ENCODE measurements at places on chromosomes 11 and 22.

DNA sequence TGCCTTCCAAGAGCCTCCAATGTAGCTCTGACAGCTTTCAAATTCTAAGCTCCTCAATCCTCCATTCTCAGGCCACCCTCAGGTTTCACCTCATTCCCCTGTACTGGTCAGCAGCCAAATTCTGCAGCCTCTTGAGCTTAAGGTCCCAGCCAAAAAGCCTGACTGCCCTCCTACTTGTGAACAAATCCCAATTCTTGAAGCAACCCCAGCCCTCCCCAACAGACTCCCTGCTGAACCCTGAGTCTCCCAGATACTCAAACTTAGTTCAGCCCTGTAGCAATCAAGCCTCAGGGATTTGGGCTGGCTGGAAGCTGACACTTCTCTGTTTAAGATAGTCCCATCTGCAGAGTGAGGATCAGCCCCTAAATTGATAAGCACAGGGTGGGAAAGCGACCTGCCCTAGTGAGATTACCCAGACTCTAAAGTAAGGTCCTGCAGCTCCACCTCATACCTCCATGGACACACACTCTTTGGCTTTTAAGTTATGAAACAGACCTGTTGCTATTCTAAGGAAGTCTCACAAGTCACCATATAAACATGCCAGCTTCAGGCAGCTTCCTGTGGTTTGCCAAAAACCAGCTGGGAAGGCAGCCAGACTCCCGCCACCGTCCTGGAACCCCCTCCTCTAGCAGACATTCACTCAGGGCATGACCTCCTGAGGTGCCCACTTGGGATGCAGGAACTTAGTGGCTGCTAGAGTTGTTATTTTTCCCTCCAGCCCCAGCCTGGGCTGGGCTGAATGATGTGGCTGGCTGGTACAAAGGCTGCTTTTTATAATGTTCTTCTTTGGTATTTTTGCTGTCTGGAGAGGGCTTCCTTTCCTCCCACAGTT, 82.5 kb upstream of the PICALM start:
- DNase-seq = no peak

GRCh38 chr11:69297787-69298266, 3.9 kb downstream of the MYEOV start:
- DNase-seq = no peak

- DNase-seq = peak; percentile 14
Observed at GRCh38 chr11:57566905-57567514, 462 bp downstream of the UBE2L6 start.

DNA sequence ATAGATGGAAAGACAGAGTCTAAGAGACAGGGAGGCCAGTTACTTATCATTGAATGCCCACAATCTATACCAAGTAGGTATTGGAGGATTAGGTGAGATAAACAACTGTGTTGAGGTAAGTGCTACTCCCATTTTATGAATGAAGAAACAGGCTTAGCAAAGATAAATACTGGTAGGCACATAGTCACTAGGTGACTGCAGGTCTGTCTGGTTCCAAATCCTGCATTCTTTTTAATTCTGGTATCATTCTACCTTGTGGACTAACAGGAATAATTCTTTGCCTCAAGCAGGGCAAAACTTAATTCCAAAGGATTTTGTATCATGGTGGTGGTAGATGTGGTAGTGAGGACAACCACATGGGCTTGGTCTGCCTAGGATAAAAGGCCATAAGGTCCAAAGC, 28.4 kb downstream of the RNF169 start:
- DNase-seq = no peak

GRCh38 chr22:24191893-24192292, 10.6 kb downstream of the SUSD2 start:
- DNase-seq = no peak

DNA sequence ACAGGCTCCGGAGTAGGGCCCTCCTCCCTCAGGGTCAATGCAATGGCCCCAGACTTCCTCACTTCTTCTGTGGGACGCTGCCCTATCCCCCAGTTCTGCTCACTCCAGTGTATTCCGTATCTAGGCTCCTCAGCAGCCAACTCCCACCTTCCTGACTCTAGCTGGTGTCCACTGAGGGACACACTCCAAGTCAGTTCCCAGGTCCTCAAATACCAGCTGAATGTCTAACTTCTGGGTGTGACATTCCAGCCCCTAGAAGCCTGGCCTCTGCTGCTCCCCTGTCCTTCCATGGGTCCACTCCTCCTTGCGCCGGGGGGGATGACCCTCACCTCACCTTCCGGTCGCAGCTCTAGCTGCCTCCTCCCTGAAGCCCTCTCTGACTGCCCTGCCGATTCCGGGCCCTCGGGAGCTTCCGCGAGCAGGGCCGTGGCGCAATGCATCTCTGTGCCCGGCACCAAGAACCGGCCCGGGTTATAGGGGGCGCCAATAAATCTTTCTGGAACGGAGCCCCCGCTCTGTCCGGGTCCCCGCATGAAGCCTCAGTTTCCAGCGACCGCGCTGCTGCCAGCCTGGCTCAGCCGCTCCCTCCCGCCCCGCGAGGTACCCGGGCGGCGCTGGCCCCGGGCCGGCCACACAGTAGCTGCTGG, 15.4 kb downstream of the BAD start:
- peak; percentile 57 for DNase-seq

GRCh38 chr11:116512841-116513240, 259.9 kb downstream of the BUD13 start:
- DNase-seq = no peak

- DNase-seq = no peak
Observed at GRCh38 chr11:58622344-58622743, at the start of gene CNTF. Gene CNTF (plus strand): TSS chr11:58622665. CDS start chr11:58622753, 88 bp downstream.

DNA sequence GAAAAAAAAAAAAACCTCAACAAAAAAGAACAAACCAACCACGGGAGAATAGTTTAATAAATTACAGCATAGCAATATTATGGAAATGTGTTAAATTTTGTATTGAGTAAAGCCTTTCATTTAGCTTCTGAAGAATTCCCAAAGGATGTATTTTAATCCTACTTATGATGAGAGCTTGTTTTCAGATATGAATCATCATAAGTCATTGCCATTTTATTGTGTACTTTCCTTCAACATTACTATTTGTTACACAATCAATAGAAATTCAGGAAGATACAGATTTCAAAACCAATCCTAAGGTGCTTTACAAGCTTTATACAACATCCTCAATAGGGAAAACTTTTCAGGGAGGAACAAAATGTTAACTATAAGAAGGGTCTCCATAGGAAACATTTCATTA, 200.6 kb upstream of the CTSC start:
- no peak for DNase-seq

GRCh38 chr22:45507798-45508197, 5.1 kb downstream of the FBLN1 start:
- no peak for DNase-seq

- no peak for DNase-seq
Observed at GRCh38 chr11:103114836-103115235, 5.6 kb downstream of the DYNC2H1 start.

DNA sequence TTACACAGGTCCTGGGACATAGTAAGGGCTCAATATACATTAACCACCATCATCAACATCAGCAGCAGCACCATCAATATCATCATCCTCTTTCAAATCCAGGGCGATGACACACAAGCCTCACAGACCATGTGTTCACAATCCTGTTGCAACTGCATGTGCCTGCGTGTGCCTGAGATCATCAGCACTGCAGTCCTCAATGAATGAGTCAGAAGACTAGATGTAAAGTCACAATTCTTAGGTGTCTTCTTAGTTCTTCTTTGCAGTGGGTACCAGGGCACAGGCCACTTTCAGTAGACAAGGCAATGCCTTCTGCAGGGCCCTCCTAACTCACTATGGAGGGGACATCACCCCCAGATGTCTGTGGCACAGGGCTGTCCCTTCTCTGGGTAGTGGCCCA, 111.1 kb downstream of the MYO18B start:
- no peak for DNase-seq

- DNase-seq = no peak
Observed at GRCh38 chr11:13942971-13943381, 19.5 kb upstream of the SPON1 start.

- no peak for DNase-seq
Observed at GRCh38 chr22:19961868-19962245, 20.2 kb upstream of the TXNRD2 start.

DNA sequence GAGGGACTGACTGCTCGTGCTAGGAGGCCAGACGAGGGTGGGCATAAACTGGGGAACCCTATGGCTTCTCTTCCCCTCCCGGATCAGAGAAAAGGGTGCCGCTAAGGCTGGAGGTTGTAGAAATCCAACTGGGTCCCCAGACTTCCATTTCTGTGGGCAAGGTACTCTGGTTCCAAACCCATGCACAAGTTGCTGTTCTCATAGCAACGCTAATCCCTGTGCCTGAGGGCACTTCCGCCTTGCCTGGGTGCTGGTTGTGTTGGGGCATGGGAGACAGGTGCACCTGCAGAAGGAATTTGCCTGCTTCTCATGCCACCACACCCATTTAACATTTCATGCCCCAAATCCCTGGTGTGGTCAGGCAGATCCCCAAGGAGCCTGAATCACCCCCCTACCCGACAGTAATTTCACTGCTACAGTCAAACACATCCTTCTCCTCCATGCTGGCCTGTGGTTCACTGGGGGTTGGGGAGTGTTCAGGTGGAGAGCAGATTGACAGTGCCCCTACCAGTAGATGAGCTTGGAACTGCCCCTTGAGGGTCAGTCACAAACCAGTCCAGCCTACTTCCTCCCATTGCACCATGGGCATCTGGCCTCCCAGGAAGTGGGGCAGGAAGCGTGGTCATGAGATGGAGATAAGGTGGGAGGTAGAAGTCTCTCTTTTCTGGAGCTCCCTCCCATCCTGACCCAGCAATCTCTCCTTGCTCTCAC, 1.2 kb downstream of the C2CD2L start:
- DNase-seq = no peak

DNA sequence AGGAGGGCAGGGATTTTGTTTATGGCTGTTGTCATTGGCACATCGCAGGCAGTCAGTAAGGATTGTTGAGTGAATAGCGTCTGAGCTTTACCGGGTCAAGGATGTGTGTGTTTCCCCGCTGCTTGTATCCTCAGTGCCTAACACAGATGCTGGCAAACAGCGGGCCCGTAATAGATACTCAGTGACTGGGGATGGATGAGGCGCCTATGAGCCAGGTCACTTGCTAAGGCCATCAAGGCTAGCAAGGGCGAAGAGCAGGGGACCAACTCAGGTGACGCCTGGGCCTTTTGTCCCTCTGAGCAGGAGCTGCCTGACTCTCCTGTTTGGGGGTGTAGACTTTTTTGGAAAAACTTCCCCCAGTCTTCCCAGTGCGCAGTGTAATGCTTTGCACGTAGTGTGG, 118.1 kb downstream of the HIPK3 start:
- DNase-seq = no peak

GRCh38 chr11:73271936-73272679, at the start of gene P2RY6:
Gene P2RY6 (plus strand): TSS chr11:73272338. CDS start chr11:73296519, 24,181 bp downstream.
- no peak for DNase-seq

DNA sequence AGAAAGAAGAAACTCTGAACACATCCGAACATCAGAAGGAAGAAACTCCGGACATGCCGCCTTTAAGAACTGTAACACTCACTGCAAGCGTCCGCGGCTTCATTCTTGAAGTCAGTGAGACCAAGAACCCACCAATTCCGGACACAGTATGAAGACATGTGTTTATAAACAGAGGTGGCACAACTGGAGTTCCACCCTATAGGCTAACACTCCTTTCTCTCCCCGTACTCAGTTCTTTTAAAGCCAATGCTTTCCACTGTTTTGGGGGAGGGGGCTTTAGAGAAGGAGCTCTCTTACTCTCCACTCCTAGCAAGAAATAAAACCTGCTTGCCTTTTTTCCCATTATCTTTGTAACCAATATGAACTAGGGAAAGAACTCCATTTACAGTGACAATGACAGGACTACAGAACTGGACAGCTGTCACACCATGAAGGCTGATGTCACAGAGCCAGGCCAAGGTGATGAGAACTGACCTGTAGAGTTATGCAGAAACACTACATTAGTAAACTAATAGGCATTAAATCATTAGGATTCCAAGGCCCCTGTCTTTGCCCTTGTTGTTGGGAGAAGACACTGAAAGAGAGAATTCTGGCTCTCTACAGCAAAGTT, 733 bp downstream of the TRIM5 start:
- DNase-seq = no peak

GRCh38 chr11:128775468-128775867, 81.6 kb downstream of the FLI1 start:
- DNase-seq = no peak

GRCh38 chr11:62612366-62613290, at the start of the genes EML3 and ROM1:
Gene EML3 (minus strand): TSS chr11:62612775. CDS start chr11:62612457, 318 bp downstream.
Gene ROM1 (plus strand): TSS chr11:62613257. CDS start chr11:62613282, 25 bp downstream.
- DNase-seq = peak; percentile 87

GRCh38 chr11:69862331-69862771, 43.1 kb upstream of the FGF3 start:
- no peak for DNase-seq

DNA sequence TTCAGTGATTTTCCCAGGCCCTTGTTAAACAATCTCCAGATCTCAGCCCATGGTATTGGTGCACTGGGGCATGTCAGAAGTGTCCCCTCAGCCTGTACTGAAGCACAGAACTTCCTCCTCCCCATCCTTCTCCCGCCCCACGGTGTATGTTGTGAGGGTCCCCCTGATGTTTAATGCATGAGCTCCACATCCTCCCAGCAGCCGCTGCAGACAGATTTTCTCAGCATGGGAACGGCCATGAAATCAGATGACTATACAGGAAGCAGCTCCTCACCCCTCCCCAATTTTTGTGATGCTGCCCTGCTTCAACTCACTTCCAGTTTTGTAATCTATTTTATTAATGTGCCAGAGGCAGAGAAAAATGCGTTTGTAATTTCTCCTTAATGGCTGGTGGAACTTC, 406.0 kb downstream of the MIAT start:
- DNase-seq = no peak

DNA sequence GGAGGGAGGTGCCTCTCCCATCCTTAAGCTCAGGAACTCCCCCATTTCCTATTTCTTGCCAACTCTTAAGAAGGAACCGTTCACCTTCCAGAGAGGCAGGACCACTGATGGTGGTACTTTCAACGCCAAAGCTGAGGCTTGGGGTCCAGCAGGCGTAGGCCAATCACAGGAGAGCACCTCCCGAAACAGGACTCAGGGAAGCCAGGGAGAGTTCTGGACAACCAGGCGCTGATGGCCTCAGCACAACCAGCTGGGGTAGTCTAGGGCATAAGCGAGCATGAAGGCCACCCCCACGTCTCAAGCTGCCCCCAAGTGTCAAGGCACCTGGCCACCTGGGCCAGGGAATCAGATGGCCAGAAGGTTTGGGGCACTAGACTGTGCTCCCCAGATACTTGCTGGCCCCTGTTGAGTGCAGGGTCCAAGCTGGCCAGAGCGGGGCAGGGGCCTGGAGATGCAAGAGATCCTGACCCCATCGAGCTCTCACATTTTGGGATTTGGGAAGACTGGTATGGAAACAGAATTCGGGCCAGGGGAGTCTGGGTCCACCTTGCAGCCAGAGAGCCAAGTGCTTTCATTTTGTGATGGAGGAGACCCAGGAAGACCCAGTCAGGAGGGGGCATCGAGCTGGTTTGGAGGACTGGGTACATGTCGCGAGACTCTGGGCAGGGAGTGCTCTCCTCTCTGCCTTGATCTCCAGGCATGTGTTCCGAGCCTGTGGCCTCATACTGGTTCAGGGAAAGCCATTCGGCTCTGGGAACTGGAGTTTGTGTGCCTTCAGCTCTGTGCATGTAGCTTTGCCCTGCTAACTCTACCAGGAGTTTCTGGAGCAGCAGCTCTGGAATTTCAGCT, 926 bp downstream of the CD6 start:
- no peak for DNase-seq

Measured in stimulated activated CD4-positive, alpha-beta T cell treated with anti-CD3 and anti-CD28 coated beads, TNF-alpha, amount 100 ng/mL, for 24 hours (primary cell).